ENCODE measurements at places on chromosomes 3 and 15.

DNA sequence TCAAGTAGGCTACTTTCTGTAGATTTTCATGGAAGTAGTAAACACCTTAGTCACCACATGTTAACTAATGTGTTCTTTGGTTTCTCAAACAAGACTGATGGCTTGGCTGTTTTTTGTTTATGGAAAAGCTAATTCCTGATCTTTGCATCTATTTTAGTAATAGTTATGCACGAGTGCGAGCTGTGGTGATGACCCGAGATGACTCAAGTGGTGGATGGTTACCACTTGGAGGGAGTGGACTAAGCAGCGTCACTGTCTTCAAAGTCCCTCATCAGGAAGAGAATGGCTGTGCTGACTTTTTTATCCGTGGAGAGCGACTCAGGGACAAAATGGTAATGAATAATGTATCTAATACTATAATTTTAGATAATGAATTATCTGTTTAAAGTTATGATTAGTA is 46.6 kb downstream of the SPRED1 start:
- DNase-seq, result no peak

DNA sequence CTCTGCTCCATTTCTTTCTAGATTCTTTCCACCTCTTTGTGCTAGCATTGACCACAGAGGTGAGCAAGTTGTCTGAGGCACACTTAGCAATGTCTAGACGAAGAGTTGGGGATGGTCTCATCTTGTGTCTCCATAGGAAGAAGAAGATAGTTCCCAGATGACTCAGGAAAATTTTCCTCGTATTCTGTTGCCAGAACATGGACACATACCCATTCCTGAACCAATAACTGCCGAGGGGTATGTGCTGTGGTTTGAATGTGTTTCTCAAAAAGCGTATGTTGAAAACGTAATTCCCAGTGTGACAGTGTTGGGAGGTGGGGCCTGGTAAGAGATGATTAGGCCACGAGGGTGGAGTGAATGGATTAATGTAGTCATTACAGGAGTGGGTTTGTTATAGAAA is 107.5 kb upstream of the GALNT15 start:
- DNase-seq, result peak; percentile 50

GRCh38 chr3:106232956-106233355 is 364.1 kb upstream of the CBLB start:
- DNase-seq, result no peak

- DNase-seq, result no peak
Measured at GRCh38 chr3:130894986-130895280, 1.0 kb downstream of the ATP2C1 start.

Data from trophoblast cell (in vitro differentiated cells and primary cell).